OCI-M1 (cell line): ENCODE measurements at places on chromosomes 4 and X.

DNA sequence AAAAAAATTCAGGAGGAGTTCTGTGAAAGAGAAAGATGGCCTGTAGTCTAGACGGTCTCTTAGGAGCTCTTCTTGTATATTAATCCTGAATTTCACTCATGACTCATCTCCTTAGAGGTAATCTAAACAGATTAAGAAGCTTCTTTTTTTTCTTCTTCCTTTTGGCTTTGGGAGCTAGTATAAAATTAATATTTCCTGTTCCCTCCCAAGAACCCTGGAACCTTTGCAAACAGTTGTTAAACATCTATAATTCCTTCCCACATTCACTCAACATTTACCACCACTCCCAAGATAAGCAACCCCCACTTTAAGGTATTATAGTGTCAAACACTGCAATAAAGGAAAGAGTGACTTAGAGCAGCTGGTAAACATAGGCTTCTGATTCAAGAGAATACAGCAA is 146.4 kb upstream of the EDNRA start:
- DNase-seq, result peak; percentile 29

DNA sequence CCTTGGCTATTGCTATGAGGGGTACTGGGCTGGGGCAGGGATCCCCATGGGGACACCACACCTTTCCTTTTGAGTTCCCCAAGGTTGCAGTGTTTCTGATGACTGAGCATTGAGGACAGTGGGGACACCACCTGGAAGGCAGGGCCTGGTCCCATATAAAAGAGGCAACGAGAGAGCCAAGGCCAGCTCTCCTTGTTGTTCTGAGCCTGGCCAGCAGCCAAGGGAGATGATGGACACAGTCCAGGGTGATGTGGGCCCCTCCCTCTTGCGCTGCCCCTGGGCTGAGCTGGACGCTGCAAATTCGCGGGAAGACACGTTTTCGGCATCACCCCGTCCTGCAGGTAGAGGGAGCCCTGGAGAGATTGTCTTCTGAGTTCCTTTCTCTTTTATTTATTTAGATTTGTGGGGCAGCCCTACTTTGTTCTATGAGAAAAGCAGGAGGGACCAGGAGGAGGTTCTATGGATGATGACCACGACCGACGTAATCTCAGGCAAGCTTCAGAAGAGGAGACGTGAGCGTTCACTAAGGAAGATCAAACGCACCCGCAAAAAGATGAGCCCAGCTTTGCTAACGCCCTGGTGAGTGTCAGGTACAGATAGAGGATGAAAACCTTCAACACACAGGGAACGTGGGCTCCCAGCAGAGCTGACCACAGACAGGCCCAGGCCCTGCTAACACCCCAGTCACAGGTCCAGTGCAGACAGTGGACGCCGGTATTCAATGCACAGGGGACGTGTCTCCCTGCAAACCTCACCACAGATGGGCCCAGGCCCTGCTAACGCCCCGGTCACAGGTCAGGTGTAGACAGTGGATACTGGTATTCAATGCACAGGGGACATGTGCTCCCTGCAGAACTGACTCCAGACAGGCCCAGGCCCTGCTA is 97.4 kb downstream of the SHOX start:
- DNase-seq, result no peak

GRCh38 chrX:109714340-109714958 is 18.6 kb downstream of the ACSL4 start:
- no peak for DNase-seq

DNA sequence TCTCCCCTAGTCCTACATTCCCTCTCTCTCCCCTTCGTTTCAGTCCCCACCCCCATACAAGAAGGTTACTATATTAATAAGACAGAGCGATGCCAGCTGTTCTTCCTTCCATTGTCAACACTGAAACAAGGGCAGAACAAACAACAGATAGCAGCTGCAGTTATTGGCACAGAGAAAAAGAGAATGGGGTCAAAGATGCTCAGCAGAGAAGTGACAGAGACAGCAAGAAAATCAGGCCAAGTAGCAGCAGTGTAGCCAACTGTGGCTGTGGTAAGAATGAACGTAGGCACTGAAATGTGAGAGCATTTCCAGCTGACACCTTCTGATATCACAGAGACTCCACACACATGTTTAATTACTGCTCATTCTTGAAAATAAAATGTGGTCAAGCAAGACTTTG is 641.8 kb downstream of the FSTL5 start:
- DNase-seq, result peak; percentile 30

- no peak for DNase-seq
These were observed 151.0 kb downstream of the C4orf33 start for GRCh38 chr4:129246910-129247461.

- no peak for DNase-seq
These were observed 210.7 kb downstream of the PRR32 start for GRCh38 chrX:127030016-127030748.

GRCh38 chr4:79023799-79024770 is 84.8 kb upstream of the PAQR3 start:
- no peak for DNase-seq

- peak; percentile 53 for DNase-seq
These were observed 21.3 kb downstream of the TXLNG start for GRCh38 chrX:16807548-16807947.

- no peak for DNase-seq
These were observed 78.8 kb downstream of the PDGFC start for GRCh38 chr4:156892805-156893204.

DNA sequence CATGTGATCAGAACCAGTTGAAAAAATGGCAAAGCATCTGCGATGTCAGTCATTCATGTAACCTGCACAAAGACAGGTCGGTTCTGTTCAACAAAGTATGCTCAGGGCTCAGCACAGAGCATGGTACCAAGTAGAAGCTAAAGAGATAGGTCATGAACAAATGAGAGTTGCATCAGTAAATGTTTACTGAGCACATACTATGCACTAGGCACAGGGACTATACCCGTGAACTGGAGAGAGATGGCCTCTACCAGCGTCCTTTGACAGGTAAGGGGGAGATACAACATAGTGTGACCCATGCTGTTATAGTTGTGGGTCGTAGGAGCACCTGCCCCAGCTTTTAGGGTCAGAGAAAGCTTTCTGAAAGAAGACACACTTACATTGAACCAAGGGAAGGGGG is 46.7 kb downstream of the PHKA2 start:
- DNase-seq, result no peak

DNA sequence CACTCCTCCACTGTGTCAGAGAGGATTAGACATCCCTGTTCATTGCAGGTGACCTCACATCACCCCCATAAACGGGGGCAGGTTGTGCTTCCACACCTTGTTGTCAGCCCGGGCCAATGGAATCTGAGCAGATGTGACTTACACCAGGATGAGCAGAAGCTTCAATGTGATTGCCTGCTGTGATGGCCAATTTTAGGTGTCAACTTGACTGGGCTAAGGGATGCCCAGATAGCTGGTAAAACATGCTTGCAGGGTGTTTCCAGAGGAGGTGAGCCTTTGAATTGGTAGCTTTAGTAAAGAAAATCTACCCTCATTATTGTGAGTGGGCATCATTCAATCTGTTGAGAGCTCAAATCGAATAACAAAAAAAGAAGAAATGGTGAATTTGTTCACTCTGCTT is 52.1 kb downstream of the ING2 start:
- no peak for DNase-seq

GRCh38 chr4:44145868-44146267 is 302.7 kb downstream of the KCTD8 start:
- DNase-seq, result no peak

DNA sequence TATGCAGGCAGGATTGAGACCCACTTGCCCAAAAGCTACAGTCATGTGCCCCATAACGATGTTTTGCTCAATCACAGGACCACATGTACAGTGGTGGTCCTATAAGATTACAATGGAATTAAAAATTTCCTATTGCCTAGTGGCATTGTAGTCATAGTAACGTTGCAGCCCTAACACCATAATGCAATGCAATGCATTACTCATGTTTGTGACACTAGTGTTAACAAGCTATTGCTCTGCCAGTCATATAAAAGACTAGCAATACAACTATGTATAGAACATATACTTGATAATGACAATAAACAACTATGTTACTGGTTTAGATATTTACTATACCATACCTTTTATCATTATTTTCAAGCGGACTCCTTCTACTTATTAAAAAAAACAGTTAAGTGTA is 50.6 kb downstream of the VGLL1 start:
- no peak for DNase-seq

DNA sequence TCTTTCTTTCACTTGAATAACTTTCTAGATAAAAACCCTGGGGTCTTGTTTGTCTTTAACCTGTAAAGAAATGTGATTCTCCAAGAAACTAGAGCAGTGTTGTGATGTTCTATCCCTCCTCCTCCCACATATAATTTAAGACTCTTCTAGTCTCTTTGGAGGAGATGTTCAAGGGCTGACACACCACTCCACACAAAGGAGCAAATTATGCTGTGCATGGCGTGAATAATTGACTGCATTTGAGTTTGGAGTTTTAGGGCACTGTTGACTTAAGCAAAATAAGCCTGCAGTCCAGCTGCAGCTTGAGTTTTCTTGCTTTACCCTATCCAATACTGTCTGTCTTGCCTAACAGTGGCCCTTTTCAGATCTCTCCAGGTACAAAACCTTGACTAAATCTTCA is 119.7 kb downstream of the CHRDL1 start:
- DNase-seq, result no peak

GRCh38 chrX:40476958-40477357 is 103.8 kb upstream of the ATP6AP2 start:
- DNase-seq, result no peak

DNA sequence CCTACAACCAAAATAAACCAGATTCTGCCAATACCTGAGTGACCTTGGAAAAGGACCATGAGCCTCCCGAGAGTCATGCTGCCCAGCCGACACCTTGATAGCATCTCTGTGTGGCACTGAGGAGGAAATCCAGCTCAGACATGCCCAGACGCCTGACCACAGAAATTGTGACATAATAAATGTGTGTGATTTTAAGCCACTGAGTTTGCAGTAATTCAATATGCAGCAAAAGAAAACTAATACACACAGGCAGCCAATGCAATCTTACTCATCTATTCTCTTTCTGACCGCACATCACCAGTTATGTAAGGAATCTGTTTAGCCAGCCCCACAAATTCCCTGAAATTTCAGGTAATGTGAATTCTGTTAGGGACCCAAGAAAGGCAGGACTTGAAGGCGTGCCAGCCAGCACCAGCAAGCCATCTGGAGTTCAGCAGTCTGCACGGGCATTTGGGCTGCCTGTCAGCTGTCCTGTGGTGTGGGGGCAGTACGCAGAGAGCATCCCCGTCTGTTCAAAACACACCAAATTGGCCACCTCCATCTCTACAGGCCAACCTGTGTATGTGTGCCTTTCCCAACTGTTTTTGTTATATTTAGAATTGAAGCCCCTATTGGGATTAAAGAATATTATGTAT is 176.4 kb downstream of the NLGN4X start:
- DNase-seq, result no peak

GRCh38 chr4:166827629-166828028 is 406.7 kb downstream of the SPOCK3 start:
- DNase-seq, result no peak

DNA sequence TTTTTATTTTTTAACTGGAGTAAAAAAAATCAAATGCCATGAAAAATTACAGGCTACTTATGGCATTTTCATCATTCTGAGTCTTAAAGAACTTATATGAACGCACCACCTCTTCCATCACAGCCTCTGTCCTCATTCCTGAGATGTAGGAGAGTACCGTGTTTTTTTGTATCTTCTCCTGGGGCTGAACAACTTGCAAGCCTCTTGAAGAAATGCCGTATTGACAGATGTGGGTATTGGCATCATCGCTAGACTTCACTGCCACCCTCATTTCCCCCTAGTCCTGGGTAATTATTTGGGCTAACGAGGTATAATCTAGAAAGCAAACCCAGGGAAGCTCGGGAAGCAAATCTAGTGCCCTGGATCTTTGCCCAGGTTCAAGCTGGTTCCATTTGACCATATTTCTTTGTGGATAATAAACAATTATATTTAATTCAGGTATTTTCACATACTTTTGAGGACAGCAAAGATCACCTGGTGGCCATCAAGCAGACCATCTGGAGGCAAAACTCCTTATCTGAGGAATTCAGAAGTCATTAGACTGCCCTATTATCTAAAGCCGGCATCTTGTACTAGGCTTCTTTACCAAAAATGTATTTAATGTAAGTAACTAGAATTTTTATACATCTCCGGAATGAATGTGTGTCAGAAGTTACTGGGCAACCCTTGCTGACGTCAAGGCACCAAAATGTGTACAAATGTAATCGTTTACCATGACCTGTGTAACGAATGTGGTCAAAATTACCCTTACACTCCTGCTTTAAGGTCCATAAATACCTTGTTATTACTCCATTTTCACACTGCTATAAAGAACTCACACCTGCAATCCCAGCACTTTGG is 55.9 kb upstream of the WDR19 start:
- DNase-seq, result no peak

DNA sequence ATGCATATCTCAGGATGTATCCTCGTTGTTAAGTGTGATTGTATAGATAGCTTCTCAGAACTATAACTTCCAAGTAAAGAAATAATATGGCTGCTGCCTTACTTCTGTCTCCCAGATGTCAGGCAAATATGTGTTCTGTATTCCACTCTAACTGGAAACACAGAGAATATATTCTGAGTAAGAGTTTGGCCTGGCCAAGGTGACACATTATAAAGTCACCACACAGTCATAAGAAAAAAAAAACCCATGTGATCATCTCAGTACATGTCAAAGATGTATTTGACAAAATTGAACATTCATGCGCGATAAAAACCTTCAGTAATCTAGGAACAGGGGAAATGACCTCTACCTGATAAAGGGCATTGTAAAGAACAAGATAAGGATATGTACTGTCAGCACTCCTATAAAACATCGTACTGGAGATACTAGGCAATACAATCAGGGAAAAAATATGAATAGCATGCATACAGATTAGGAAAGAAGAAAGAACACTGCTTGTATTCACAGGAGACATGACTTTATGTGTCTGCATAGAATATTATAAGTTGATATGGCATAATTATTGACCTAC is 207.1 kb downstream of the ZNF330 start:
- no peak for DNase-seq

GRCh38 chr4:174375422-174375821 is 91.7 kb downstream of the CEP44 start:
- no peak for DNase-seq

DNA sequence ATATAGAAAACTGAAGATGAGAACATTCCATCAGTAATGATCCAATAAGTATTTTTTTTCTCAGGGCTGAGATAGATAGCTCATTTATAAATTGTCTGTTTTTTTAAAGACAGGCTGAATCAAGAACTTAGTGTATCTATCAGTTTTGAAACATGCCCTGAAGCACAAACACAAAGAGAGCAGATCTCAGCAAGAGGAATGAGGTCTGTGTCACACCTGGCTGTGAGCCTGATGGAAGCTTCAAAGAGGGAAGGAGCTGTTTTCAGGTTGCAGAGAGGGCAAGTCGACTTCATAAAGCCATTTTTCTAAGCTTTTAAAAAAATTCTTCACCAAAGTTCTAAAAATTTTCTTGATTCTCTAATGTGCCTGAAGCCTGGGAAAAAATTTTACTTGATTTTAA is 434.9 kb downstream of the PDGFC start:
- DNase-seq, result no peak

DNA sequence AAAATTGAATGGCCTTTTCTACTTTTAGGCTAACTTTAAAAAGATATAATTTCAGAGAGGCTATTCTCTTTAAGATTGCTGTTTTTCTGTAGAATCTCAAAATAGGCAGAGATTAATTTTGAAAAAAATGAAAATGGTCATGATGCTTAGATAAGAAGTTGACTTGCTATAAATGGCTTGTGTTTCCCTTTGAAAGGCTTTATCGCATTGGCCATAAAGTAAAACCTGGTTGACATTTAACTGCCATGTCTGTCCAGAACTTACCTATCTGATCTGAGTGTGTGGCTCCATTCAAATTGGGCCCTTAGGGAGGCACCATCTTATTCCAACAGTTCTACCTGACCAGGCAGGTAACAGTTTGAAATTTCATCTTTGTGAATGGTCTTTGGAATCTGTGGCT is 56.1 kb downstream of the AFF2 start:
- DNase-seq, result no peak
